ENCODE measurements at places on chromosomes 2 and 18.

DNA sequence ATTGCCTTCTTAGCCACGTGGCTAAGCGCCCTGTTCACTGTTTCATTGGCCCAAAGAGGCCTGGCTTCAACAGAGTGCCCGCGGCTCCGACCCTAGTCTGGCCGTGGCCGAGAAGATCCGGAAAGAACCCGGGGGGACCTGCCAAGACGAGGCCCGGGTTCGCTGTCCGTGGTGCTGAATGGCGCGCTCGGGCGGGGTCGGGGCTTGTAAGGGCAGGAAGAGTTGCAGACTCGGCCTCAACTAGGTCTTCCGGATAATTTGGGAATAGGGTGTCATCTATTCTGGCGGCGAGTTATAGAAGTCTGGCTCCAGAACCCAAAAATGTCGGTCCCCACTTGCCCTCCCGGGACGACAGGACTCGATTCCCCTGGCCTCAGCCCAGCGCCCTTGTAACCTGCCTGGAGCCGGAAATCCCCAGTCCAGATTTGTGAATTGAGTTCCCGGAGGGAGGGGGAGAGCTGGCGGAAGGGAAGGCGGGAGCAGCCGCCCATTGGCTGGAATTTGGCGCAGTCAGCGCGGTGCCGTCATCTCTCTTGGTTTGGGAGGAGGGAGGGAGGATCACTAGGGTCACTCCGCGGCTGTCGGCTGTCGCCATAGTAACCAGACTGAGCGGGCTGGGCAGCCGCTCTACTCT, 3.5 kb downstream of the CDK5R2 start:
- DNase-seq = peak; percentile 41

DNA sequence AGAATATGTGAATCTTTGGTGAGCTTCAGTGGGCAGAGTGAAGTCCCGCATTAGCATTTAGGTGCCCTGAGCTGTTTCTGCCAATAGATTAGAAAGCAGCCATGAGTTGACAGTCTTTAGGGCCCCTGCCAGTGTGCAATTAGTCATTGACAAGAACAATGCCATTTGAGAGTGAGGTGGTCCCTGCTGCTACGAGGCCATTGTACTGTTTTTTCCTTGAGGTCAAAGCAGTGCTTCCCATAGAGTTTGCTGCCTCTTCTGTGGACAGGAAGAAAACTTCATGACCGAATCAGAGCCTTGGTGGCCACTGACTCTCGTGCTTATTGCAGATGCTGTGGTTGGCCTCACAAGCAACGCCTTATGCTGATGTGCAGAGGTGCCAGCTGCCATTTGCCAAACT, 102.7 kb downstream of the SH3BP4 start:
- no peak for DNase-seq

- no peak for DNase-seq
These were observed 74.5 kb downstream of the PIEZO2 start for GRCh38 chr18:11074889-11075288.

- no peak for DNase-seq
These were observed 21.0 kb downstream of the ZAP70 start for GRCh38 chr2:97734061-97735051.

GRCh38 chr18:54154231-54154630, 70.2 kb downstream of the MBD2 start:
- no peak for DNase-seq

DNA sequence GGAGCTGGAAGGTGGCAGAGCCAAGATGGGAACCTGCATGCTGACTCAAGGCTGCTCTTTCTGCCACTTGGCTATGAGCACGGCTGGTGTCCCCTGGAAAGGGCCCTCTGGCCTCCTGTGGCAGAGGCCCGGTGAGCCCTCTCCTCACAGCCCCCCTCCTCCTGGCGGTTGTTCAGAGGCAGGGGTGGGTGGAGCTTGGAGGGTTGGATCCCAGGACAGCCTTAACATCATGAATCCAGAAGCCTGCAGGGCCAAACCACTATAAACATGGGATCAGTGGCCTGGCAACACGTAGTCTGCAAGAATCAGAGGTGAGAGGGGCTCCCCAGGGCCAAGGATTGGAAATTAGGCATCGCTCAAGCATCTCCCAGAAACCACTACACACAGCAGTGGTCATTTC, 48.5 kb upstream of the LOXHD1 start:
- DNase-seq = no peak

- DNase-seq = peak; percentile 96
These were observed 61.3 kb downstream of the ALPK2 start for GRCh38 chr18:58567453-58568196.

- DNase-seq = no peak
These were observed 362.2 kb upstream of the NXPH2 start for GRCh38 chr2:139142252-139142880.

- DNase-seq = peak; percentile 41
These were observed 14.8 kb upstream of the SLC66A3 start for GRCh38 chr2:11140492-11140891.

DNA sequence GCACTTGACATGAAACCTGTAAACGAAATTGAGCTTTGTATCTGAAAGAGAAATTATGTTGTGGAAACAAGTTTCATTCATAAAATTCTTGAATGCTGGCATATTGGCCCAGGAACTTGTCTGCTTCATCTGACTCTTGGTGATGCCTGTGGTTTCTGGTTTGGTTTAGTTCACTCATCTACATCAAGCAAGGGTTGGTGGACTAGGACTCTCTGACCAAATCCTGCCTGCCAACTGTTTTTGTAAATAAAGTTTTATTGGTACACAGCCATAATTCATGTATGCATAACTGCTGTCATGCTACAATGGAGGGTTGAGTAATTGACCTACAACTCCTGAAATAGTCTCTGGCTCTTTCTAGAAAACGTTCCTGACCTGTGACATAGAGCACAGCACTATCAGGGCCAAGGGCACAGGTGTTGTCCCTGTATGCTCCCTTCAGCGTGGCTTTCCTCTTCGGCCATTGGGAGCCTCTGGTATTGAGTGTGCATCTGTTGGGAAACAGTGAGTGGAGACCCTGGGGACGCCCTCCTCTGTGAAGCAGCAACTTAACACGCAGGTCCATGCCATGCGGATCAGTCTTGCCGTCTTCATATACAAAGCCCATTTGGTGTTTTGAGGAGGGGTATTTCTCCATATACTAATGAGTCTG, 226.3 kb downstream of the SH3RF3 start:
- no peak for DNase-seq

GRCh38 chr18:48562075-48562474, 23.2 kb downstream of the CTIF start:
- no peak for DNase-seq

DNA sequence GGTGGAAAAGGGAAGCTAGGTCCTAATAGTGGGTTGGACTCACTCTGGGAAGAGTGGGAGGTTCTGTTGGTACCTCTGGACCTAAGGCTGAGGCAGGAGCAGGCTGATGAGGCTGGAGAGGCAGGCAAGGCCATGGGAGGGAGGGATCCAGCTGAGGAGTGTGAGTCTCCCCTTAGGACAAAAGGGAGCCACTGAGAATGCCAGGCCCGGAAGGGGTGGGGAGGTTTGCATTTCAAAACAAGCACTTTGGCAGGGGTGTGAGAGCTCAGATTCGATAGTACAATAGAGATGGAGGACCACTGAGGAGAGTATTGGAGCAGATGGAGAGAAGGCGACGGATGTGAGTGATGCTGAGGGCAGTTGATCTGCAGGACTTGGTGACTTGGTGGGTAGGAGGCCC, 132.1 kb upstream of the CAPN13 start:
- no peak for DNase-seq

- DNase-seq = peak; percentile 87
These were observed 78.6 kb upstream of the RANBP2 start for GRCh38 chr2:108640731-108641130.

DNA sequence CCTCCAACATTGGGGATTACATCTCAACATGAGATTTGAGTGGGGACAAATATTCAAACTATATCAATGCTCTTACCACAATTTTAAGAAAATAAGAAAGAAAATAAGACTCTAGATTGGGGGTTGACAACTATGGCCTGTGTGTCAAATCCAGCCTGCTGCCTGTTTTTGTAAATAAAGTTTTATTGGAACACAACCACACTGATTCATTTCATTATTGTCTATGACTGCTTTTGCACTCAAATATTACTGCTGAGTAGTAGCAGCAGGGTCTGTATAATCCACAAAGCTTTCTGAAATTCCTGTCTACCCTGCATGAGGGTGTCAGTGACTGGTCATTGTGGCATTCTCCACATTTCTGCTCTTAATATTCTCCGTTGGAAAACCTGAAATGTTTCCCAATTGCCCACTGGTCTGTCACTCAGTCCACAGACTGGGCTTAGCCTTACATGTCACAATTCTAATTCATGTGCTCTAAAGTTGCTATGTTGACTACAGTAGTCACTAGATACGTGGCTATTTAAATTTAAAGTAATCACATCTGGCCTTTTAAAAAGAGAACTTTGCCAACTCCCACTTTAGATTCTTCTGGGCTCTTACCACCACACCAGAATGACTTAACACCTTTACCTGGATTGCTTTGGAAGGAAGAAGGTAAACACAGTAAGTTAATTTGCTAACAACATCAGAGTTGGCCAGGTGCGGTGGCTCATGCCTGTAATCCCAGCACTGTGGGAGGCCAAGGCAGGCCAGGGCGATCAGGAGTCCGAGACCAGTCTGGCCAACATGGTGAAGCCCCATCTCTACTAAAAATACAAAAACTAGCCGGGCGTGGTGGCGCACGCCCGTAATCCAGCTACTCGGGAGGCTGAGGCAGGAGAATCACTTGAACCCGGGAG, 86.9 kb downstream of the CLHC1 start:
- no peak for DNase-seq

DNA sequence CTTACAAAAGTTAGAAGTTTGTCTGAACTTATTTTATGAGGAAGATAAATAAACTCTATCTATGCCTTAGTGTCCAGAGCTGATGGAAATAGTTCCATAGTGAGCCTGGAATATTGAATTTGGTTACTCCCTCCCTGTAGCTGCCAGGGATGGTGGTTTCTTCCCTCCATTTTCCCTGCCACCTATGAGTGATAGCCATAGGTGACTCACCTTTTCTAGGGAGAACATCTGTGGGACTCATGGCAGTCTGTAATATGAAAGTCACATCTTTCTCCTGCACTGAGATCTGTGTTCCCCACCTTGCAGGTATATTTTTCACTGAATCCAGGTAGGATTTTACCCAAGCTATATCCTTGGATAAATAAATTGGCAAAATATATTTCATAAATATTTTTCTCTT, 148.8 kb downstream of the TPGS2 start:
- no peak for DNase-seq

DNA sequence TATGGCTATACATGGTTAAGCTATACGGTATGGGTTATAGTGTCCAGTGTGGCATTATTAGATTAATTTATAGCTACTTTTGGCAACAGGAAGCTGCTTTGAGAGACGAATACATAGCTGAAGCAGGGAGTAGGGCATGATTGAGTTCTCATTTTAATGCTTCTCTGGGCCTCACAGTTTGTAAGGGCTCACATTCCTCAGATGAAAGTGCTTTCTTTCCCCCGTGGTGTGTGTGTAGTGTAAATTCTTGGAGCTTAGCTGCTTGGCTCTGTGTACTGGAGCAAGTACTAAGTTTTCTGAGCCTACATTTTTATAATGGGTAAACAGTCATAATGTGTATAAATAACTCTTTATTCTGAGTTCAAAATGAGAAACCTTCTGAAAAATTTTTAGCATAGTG, 173.7 kb downstream of the PTPRM start:
- no peak for DNase-seq

DNA sequence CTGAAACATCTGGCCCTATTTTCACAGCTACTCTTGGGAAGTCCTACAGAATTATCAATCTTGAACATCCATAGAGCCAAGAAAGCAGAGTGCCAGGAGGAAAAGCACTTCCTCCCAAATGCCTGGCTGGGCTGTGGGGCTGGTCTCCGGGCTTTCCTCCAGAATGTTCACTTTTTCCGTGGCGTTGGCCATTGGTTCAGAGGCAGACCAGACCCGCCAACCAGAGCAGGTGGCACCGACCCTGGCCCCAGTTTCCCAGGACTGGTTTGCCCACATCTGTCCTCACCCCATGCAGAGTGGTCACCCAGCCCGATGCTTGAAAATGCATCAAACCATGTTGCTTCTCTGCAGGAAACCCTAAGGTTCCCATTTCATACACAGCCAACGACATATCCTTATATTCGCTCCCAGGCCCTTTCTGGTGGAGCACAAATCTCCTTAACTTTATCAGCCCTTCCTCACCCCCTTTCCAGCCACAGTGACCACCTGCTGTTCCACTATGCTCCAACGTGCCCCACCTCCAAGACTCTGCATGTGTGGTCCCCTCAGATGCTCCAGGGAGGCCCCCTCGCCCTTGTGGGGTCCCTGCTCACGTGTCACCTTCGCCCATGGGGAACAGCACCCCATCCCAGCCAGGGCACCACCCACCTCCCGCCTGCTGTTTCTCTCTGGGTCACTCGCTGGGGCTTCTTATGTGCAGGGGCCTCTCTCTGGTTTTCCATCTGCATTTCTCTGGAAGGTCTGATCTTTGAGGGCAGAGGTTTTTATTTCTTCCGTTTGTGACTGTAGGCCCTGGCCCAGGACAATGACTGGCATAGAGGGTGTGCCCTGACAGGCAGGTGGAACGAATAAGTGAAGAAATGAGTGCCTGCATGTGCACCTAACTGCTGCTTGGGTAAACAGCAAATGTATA, 92.9 kb downstream of the PXDN start:
- DNase-seq = no peak

GRCh38 chr2:199590321-199591203, 132.8 kb upstream of the SATB2 start:
- no peak for DNase-seq

DNA sequence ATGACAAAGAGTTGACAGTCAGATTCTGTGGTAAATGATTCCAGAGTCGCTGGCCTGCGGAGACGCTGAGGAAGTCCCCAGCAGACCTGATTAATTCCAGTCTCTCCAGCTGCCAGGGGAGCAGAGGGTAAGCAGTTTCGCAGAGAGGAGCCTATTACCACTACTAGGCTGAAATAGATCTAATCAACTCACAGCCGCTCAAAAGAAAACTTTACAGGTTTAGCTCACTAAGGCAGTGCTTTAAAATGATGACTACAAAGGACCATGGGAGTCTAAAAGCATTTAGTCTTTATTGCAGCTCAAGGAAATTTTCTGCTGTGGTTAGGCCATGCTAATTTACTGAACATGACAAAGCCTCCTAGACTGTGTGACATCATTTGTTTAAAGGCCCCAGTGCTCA, 445.6 kb upstream of the POU3F3 start:
- no peak for DNase-seq

DNA sequence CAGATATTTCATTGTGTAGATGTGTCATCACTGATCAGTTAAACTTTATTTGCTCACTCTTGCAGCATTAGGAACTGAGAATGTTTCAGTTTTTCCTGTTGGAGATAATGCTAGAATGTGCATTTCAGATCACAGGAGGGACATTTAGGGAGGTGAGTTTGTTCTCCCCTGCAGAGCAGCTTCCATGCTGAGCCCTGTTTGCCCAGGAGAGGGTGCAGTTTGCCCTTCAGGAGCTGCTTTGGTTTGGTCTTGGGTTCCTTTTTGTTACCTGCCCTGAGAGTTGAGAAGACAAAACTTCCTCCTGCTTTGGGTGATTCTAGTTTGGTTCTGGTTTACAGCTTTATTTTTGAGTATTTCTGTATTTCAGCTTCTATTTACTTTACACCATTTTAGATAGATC, 49.9 kb downstream of the DGKD start:
- DNase-seq = peak; percentile 31

- no peak for DNase-seq
These were observed 66.6 kb downstream of the CTIF start for GRCh38 chr18:48605408-48605845.

All from HFFc6 (cell line).